ENCODE measurements at places on chromosomes 6 and 20.

- DNase-seq = no peak
Observed at GRCh38 chr6:43338243-43338642, 29.6 kb upstream of the CRIP3 start.

DNA sequence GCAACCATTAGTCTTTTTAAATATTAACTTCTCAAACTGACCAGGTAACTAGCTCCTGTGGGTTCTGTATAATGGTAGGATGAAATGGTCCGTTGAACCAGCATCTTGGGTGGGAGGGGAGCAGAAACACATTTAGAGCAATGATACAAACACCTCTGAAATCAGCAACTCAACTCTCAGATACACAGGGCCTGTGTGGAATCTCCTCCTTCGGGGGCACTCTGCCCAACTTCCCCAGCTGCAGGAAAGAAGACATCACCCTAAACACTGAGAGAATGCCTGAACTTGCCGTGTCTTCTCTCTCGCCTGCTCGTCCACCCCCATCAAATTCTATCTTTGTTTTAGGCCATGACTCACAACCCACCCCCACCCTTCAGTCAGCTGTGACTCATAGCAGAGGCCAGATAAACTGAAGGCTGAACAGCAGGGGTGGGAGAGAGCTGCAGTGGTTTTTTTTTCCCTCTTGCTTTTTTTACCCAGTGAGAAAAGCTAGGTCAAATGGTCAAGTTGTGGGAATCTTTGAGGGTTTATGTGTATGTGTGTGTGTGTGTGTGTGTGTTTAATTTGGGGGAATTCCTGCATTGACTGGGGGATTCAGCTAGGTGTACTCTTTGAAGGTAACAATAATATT, 593.4 kb upstream of the JAG1 start:
- DNase-seq = no peak

- DNase-seq = no peak
Observed at GRCh38 chr6:2184700-2185455, 60.5 kb downstream of the GMDS start.

DNA sequence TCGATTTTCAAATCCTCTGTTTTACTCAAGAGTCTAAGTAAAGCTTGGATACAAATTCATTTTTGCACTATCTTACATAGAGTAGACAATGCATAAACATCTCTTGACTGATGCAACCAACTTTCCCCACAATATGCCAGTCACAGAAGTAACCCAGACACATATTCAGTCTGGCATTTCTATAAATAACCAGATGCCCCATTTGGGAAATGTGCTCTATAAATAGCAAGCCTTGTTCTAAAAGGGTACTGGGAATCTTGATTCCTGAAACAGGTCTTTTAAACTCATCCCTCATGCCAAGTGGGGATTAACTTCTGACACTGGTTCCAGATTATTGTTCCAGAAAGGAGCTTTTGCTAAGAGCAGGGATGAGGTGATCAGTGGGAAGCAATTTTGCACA, 411.7 kb downstream of the EPM2A start:
- no peak for DNase-seq

DNA sequence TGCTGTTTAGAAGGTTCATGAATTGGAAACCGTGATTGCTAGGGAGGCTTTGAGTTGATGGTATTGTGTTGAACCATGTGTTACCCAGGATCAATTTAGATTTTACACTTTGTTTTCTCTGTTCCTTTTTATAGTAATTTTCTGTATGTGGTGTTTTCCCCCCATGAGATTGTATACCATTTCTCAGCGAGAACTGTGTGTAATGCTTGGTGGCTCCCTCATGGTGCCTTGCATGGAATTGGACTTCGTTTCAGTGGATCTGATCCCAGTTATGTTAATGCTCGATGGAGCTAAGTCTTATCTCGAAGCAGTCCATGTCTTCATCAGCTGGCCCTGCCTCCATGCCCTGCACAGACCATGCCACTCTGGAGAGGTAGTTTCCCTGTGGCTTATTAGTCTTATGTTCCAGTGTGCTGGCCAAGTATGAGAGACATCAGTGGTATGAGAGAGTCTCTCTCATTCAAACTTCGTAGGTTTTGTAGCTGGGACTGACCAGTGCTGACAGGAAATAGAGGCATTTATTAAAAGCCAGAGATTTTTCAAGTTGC, 18.7 kb downstream of the PTPN1 start:
- no peak for DNase-seq

DNA sequence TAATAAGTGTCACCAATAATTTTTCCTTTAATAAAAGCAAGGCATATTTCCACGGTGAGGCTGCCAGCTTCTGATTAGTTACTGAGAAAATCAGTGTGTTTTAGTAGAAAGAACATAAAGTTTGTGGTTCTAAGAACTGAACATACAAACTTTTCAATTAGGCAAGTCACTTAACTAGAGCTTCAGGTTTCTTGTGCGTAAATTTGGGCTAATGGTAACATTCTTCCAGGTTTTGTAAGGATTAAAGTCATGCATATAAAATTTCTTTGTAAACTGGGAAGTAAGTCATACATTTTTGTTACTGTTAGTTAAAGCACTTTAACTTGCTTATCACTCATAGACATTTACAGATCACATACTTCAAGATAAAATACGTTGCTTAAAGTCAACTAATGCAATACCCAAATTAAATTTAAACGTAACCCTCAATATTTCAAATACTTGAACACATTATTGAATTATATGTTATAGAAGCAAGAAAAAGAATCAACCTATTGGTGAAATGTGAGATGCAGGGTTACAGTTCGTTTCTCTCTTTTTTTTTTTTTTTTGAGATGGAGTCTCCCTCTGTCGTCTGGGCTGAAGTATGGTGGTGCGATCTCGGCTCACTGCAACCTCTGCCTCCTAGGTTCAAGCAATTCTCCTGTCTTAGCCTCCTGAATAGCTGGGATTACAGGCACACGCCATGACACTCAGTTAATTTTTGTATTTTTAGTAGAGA, 327.3 kb upstream of the NOX3 start:
- DNase-seq = no peak

GRCh38 chr20:36471885-36472636, 69.3 kb upstream of the MYL9 start:
- DNase-seq = no peak

DNA sequence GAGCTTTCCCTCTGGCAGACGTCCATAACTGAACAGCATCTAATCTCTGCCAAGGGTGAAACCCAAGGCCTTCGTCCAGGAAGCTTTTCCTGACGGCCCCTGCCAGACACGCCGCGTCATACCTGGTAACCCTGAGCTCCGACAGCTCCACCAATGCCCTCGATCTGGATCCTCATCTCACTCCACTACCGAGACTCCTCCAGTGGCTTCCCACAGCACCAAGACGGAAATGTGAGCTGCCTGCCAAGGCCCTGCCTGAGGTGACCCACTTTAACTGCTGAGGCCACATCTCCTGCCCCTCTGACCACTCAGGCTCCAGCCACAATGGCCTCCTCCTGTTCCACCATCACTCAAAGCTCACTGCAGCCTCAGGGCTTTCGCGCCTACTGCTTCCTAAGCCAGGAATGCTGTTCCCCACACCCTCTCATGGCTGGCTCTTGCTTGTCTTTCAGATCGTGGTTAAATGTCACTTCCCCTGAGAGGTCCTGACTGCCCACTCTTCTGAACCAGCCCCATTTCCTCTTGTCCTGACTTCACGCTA, 143.2 kb downstream of the PREX1 start:
- DNase-seq = no peak

DNA sequence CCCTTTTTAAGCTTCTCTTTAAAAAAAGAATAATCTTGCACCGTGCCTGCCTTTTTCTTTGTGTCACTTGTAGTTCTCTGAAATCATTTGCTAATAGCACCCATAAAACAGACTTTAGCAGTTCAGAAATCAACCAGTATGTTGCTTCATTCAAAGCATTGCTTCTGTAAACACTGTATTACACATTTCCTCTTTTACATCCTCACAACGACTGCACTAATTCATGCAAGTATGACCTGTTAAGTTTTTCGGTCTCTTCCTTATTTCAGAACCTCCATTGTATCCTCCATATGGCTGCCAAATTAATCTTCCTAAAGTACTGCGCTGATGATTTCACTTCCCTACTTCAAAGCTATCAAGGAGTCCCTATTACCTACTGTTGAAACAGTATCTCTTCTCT, 142.9 kb upstream of the RNF217 start:
- no peak for DNase-seq

DNA sequence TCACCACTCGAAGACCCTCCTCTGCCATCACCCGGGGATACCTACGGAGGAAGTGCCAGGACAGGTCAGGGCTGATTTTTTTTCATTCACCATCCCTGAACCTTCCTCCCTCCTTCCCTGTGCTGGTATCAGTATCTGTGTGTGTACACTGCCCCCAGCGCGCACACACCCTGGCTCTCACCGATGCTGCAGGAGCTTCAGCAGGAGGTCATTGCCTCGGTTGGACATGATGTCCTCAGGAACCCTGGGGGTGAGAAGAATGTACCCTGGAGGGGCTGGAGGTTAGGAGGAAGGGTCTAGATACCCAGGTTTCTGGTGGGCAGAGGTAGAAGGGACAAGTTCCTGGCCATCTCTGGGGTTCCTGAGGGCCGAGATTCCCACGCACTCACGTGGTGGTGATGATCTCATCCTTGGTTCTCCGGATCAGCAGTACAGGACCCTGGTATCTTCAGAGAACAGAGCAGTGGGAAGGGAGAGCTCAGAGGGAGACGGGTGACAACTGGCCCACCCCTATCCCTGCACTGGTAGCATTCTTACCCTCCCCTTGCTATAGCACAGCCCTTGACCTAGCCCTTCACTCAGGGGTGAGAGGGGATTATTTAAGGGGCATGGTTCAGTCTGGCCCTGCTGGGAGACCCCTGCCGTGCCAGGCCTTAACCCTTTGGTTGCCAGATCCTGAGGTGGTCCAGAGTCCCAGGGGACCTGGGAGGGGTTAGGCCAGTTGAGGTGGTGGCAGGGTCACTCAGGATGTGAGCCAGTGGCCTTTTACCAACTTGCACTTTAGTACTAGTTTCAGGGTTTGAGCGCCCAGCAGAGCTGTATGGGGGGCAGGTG, 7.2 kb upstream of the LY6G5C start:
- DNase-seq = no peak

DNA sequence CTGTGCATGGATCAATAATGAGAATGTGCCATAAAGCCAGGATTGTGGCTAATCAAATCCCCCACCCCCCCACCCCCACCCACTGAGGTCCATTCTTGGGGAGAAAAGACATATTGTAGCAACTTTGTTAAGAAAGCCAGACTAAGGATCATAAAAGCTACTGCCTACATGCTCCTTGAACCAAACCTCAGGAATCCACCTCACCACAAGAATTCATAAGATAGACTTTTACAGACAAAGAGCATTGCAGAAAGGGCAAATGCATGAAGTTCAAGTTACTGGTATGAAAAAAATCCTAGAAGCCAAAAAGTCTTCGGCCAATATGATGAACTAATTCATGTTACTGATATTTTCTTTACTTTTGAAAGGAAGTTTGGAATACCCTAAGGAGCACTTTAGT, 187.9 kb upstream of the ARID1B start:
- no peak for DNase-seq

- DNase-seq = no peak
Observed at GRCh38 chr6:8047541-8048292, 16.5 kb downstream of the BLOC1S5 start.

DNA sequence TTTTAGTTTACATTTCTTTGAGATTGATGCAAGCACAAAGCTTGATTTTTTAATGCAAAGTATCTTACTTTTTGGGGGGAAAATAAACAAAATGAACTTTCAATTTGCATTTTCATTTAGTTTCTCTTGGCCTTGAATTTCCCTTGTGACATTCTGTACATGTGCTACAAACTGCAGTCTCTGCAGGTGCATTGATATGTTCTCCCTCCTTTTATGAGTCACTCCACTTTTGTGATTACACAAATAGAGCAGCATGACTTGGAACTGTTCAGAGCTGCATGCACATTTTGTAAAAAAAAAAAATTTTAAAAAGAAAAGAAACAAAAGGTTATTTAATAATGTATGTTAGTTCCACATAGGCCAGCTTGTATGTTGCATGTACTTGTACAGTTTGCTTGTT, 220.0 kb upstream of the KCNQ5 start:
- no peak for DNase-seq

DNA sequence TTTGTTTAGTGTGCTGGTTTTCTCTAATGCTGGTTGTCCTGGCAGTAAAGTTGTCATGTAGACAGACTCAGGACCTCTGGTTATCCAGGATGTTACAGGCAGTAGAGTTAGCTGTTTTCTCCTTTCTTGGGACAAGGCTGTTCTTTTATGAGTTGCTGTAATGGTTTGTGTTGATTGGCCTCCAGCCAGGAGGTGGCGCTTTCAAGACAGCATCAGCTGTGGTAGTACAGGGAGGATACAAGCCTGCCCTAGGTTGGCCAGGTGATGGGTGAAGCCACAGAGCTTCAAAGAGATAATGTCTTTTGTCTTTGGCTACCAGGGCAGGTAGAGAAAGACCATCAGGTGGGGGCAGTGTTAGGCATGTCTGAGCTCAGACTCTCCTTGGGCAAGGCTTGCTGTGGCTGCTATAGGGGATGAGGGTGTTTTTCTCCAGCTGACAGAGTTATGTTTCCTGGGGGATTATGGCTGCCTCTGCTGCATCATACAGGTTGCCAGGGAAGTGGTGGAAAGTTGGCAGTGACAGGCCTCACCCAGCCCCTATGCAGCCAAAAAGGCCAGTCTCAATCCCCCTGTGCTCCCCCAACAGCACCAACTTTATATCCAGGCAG, 127.2 kb upstream of the TAB2 start:
- DNase-seq = no peak

- peak; percentile 30 for DNase-seq
Observed at GRCh38 chr20:49928411-49929141, 7.6 kb upstream of the RNF114 start.

DNA sequence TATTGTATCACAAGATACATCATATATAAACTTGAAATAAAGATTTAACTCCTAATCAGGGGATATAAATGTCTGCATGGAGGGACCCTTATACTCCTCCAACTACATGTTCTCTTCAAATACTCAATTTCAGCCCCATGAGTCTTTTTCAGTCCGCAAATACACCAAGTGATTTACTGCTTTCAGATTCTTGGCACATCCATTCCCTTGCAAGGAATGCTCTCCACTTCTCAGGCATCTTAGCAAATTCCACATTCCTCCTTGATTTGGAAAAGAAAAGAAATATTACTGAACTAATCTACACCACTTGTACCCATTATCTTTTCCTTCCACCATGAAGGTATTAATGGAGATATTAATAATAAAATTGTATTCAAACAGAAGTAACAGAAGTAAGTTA, 999.4 kb upstream of the GJE1 start:
- no peak for DNase-seq

All from cerebellar nuclear complex (tissue), 1 donor.